ENCODE measurements at places on chromosomes 2 and 18.

DNA sequence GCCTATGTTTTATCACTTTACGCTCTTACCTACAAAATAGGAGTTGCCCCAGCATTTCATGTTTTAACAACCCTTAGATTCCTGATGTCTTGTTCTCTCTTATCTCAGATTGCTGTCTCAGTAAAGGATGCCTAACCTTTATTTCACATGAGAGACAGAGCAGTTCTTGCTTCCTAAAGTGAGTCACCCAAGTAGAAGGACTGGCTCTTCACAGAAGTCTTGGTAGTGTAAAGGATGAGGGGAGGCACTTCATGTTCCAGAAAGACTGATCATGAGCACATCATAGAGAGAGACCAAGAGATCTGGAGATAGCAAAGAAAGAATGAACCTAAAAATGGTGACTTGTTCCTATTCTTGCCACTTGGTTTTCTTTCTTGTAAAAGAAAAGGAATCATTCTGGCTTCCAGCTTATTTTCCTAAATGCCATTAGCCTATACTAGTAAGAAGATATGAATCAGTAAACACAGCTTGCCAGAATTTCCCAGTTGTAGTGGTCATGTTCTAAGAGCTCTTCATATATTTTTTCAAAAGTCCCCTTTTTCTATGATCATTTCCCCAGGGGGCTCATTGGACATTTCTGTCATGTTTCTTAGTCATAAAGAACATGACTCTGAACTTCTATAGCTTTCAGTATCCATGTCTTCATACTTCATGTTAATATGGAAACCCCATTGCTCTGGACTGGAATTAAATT lies 54.9 kb downstream of the MAPRE2 start:
- DNase-seq = no peak

- DNase-seq = no peak
These were observed 304.8 kb upstream of the FSIP2 start for GRCh38 chr2:185433824-185434223.

DNA sequence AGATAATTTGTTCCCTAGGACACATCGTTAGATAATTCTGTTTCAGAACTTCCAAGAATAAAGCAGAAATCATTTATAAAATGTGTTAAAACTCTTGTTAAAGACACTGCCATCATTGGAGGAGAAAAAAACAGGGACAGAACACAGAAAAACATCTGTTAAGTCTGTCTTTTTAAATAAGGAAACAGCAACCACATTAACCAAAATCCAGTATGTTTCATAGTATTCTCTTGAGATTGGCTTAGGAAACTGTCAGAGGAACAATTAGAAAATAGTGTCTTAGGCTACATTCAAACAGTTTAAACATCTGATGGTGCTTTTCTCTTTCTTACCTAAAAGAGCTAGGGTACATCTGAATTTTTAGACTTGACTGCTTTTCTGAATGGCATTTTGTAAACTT lies 81.6 kb downstream of the PMS1 start:
- DNase-seq = no peak

GRCh38 chr2:9179572-9180201 lies 26.9 kb upstream of the ASAP2 start:
- no peak for DNase-seq

DNA sequence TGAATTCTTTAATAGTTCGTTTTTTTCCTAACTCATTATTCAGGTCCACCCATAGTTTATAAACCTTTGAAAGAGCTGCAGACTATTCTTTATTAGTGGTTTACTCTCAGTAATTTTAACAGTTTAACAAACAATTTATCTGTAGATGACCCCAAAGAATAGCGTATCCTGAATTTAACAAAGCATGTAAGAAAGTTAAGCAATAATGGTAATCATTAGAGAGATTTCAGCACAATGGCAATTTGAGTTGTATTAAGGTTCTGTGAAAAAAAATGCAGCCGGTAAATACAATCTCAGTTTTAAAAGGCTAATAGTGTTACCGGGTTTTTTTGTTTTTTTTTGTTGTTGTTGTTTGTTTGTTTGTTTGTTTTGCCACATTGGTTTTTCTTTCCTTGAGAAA lies 40.3 kb downstream of the RBM45 start:
- no peak for DNase-seq

GRCh38 chr2:45192481-45192880 lies 183.2 kb upstream of the SIX2 start:
- DNase-seq = no peak

DNA sequence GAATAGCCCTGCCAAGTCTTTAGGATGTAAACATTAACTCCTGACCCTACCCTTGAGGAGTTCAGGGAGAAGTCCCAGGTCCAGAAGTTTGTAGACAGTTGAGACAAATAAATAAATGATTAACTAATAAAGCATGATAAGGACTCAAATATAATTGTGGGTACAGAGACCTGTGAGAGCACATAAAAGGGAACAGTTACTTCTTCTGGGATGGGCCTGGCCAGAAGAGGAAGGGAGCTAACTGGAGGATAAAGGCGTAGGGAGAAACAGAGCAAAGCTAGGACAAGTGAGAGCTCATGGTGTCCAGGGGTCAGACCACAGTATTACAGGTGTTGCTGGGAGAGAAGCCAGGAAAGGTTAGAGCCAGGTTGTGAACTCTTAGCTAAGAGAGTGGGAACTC lies 3.0 kb downstream of the LCLAT1 start:
- no peak for DNase-seq
